ENCODE measurements at places on chromosomes 1 and 21. TPM values are rescaled to one million over a fixed set of nuclear protein-coding genes. Genes with fewer than 3 reads are reported as not detected.

- no peak for DNase-seq
These were observed 92.1 kb downstream of the LRRC8C start for GRCh38 chr1:89725011-89725370.

GRCh38 chr1:118115567-118116295 lies 69.3 kb downstream of the SPAG17 start:
- no peak for DNase-seq

GRCh38 chr21:19261731-19262376 lies 858.3 kb upstream of the TMPRSS15 start:
- DNase-seq = no peak

SLC9C2 gene
- not detected for total RNA-seq

KRTAP13-2 gene
- not detected for total RNA-seq

RHOC gene
- total RNA-seq = 7.9 TPM

TBX19 gene
- 0.76 TPM for total RNA-seq

CA14 gene
- not detected for total RNA-seq
